ENCODE measurements at places on chromosomes 5 and 9. TPM values are rescaled to one million over a fixed set of nuclear protein-coding genes. Genes with fewer than 3 reads are reported as not detected.

The CCL28 gene
- 1.4 TPM for total RNA-seq

The PKD2L2 gene
- 0.21 TPM for total RNA-seq

The C5orf22 gene
- total RNA-seq, result 40.6 TPM

The PALM2AKAP2 gene
- 7.0 TPM for total RNA-seq

The VCAN gene
- 276 TPM for total RNA-seq

The CTXN3 gene
- total RNA-seq, result not detected

The IFNA2 gene
- total RNA-seq, result not detected

The FOXD1 gene
- 7.9 TPM for total RNA-seq

The SPRY4 gene
- 140 TPM for total RNA-seq

The NMUR2 gene
- 0.16 TPM for total RNA-seq

The PLPP1 gene
- 40.9 TPM for total RNA-seq

The CYSTM1 gene
- 29.3 TPM for total RNA-seq

The CNTLN gene
- 12.2 TPM for total RNA-seq

The GPR150 gene
- 0.13 TPM for total RNA-seq

The ITGA2 gene
- 5.5 TPM for total RNA-seq

The ENTPD2 gene
- 8.3 TPM for total RNA-seq

The RGMB gene
- 40.7 TPM for total RNA-seq

The NACC2 gene
- total RNA-seq, result 14.1 TPM

The ADAMTS2 gene
- 9.0 TPM for total RNA-seq

Measured in WTC11 (cell line).